ENCODE measurements at places on chromosomes 16 and 17.

DNA sequence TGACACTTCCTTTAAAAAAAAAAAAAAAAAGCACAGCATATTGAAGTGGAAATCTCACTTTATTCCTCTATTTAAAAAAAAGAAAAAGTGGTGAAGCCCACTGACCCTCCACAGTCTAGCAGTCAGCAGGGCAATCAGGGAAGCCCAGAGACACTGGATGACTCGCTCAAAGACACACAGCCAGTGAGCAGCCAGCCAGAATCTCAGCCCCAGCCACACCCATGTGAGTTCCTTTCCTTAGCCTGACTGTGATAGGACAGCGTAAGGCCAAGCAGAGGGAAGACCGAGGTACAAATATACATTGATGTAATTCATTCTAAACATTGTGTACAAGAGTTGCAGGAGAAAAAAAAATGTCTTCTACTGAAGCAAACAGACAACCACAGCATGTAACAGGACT is 22.5 kb downstream of the XPO6 start:
- DNase-seq = no peak

DNA sequence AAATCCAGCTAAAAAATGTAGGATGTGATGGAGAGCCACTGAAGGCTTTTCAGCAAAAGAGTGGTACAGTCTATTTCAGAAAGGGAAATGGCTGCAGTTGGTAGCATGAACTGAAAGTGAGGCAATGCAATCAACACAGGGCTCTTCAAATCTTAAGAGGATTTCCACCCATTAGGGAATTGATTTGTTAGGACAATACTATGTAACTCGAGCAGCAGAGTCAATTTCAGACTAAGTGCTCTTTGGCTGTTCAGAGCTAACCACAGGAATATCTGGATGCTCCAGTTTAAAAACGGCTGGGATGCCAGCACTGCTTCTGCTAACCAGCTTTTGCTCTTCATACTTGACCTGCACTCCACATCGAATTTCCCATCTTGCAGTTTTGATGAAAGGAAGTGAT is 24.6 kb downstream of the CACNG1 start:
- DNase-seq = no peak

GRCh38 chr16:88773812-88774291 is 11.2 kb downstream of the PIEZO1 start:
- no peak for DNase-seq

DNA sequence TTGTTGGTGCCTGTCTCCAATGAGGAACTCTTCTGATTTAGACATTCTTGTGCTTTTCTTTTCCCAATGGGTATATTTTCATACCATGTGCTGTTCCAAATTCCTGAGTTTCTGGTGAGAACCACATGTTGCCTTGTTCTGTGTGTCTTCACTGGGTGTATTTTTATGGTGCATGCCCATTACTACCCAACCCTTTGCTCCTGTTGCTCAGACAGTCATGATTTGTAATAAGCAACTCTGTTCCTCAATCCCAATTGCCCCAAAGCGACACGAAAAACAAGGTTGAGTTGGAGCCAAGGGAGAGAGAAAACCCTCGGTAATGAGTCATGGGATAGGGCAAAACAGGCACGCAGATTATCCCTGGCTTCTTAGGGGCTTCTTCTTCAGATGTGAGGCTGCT is 101.8 kb downstream of the ABCA8 start:
- DNase-seq = no peak

DNA sequence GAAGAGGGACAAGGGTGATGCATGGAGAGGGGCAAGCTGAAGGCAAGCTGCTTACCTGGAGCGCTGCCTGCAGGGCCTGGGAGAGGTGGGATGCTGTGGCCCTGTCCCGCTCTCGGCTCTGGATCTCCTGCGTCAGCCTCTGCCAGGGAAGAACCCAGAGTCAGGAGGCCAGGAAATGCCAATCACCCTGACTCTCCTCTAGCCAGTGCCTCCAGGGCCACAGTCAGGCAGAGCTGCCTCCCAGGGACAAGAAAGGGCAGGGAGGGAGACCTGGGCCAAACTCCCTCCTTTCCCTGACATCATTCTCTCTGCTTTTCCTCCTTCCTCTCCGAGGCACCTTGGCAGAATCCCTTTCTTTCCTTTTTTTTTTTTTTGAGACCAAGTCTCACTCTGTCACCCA is 11.3 kb downstream of the CDK3 start:
- no peak for DNase-seq

- no peak for DNase-seq
Observed at GRCh38 chr16:87244636-87245197, 72.5 kb downstream of the C16orf95 start.

- DNase-seq = no peak
Observed at GRCh38 chr16:6558126-6558525, 774.5 kb upstream of the RBFOX1 start.

DNA sequence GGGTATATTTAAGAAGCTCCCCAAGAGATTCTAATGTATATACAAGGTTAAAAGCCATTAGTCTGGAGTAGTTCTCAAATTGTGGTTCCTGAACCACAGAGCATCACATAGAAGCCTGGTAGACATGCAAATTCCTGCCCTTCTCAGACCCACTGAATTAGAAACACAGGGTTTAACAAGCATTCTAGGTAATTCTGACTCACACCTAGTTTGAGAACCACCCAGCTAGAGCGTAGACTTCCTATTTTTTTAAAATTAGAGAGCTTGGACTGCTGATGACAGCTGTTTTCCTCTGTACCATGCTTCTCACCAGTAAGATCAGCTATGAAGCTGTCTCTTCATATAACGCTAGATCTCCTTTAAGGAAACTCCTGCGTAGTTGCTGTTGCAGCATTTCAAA is 50.6 kb downstream of the HS3ST3B1 start:
- DNase-seq = peak; percentile 29

- no peak for DNase-seq
Observed at GRCh38 chr16:88697831-88698615, 8.2 kb downstream of the RNF166 start.

- DNase-seq = no peak
Observed at GRCh38 chr16:12197812-12198211, 221.3 kb downstream of the SNX29 start.

DNA sequence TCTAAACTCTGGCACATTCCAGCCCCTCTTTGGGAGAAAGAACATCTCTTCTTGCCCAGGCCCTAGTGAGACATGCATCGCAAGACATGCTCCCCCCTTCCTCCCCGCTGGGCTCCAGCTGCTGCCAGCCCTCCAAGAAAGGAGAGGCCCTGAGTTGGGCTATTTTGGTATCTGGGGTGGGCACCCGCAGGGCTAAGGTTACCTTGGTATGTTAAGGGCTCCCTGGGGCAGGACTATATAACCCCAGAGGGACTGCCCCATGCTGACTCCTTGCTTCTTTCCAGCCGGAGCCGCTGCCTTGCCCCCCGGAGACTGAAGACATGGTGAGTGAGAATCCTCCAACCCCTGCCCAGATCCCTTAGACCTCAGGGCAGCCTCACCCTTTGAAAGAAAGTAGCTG is at the start of gene MYL11:
TSS of gene MYL11 (plus strand) at position 265 of the 400 bp plus-strand sequence. CDS start at position 321, 56 bp downstream.
- DNase-seq = no peak

DNA sequence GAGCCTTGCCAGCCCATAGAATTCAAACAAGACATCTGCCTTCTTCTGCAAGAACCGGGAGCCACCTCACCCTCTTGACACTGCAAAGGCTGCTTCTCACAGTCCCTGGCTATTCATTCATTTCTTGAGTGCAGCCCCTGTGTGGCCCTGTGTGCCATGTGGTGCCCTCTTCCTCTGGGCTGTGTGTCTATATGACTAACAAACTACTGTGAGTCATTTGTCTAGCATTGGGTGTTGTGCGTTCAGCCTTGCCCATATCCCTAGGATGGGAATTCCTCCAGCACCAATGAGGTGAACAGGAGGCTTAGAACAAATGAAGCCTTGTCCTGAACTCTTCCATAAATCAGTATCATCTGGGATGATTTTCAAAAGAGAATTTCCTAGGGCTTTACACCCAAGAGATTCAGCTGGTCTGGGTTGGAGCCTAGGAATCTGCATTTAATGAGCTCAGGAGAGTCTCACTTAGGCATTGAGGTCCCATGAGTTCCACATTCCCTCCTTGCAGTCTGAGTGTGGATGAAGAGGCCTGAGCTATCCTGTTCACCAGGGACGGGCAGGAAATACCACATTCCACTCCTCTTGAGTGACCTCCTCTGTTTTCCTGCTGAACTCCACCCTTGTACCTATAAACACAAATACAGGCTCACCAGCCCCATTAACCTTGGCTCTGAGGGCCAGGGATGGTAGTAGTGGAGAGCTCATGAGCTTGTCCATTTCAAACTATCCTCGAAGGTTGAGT is 308.7 kb upstream of the N4BP1 start:
- no peak for DNase-seq

DNA sequence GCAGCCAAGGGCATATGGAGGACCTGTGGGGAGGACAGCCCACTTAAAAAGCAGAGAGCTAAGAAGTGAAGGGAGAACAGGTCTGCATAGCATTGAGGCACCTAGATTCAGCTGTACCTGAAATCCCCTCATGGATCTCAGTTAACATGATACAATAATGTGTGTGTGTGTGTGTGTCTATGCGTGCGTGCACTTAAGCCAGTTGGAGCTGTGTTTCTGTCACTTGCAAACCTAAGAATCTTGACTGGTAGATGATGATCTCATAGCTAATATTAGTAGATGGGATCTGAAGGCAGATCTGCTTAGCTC is 1.7 kb upstream of the ITPRIPL2 start:
- DNase-seq = no peak

GRCh38 chr16:80536238-80536637 is 4.6 kb upstream of the DYNLRB2 start:
- no peak for DNase-seq

- DNase-seq = no peak
Observed at GRCh38 chr16:27408602-27409031, 6.6 kb downstream of the IL21R start.

- DNase-seq = no peak
Observed at GRCh38 chr17:4604111-4604644, 19.8 kb downstream of the SMTNL2 start.

GRCh38 chr17:68291836-68292688 is 767 bp downstream of the ARSG start:
- no peak for DNase-seq

- no peak for DNase-seq
Observed at GRCh38 chr17:31654936-31655335, 204.1 kb downstream of the COPRS start.

GRCh38 chr16:10935226-10935915 is 6.9 kb downstream of the DEXI start:
- DNase-seq = no peak

- DNase-seq = no peak
Observed at GRCh38 chr16:30434852-30435251, 5.0 kb upstream of the DCTPP1 start.

DNA sequence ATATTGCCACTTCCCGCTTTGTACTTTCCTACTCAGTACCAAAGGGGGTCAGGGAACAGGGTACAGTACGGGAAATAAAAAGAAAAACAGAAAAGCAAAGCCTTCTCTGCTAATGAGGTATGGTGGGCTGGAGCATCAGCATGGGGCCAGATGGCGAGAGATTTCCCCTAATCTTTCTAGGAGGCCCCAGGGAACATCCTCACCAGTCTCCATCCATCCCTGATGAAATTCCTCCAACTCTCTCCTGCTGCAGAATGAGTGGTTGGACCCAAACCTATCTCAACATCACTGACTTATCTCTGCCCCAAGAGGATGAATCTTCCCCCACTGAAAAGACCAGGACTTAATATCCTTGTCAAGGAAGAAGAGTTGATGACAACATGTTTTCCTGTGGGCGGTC is 185.6 kb downstream of the C16orf78 start:
- DNase-seq = no peak

GRCh38 chr17:44071198-44071520 is 624 bp downstream of the G6PC3 start:
- no peak for DNase-seq

- no peak for DNase-seq
Observed at GRCh38 chr16:57538235-57538721, 1.9 kb upstream of the CCDC102A start.

GRCh38 chr17:51901242-51901641 is 257.3 kb downstream of the CA10 start:
- no peak for DNase-seq

GRCh38 chr16:56320056-56320455 is 105.3 kb downstream of the AMFR start:
- DNase-seq = no peak

GRCh38 chr17:81432941-81433340 is 37.7 kb downstream of the BAHCC1 start:
- DNase-seq = no peak

GRCh38 chr17:59004338-59005111 is 102.2 kb downstream of the TRIM37 start:
- no peak for DNase-seq

- no peak for DNase-seq
Observed at GRCh38 chr17:81685108-81685507, 1.3 kb downstream of the HGS start.

GRCh38 chr17:77558846-77559626 is 399.5 kb upstream of the TNRC6C start:
- DNase-seq = no peak

DNA sequence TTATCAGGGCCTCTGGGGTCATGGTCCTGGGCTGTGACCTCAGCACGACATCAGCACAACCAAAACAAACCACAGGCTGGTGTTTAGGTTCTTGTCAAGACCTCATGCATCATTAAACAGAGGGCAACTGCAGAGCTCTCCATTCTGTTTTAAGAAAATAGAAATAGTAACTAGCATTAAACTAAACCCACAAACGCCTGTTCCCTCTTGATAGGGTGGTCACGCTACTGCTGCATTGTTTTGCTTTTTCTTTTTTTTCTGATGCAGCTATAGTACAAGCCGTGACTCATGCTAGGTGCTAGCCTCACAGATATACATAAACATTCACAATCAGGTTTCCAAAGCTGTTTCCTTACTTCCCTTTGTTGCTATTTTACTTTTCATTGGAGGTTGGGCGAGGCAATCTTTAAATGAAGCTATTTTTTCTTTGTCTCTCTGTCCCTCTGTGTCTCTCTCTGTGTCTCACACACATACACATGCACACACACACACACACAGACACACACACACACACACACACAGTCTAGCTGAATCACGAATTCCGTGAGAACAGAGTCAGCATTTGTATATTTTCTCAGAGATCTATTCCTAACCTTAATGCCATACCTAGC is 310.3 kb downstream of the CDH13 start:
- DNase-seq = no peak

DNA sequence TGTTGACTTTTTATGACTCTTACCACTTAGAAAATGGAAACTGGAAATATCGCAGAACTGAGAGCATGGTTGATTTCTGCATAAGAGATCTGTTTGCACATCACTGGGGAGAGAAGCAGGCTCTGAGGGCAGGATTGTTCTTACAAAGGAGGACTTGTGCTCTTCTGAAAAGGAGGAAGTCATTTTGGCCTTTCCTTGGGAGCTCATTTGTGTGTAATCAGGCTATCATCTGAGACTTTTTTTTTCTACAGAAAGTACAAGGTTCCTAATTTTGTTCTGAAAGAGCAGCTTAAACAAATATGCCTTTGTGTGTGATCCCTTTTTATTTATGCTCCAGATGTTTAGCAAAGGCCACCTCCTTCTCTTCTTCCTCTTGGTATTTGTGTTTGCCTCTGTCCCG is 145.7 kb upstream of the CACNG5 start:
- DNase-seq = no peak

DNA sequence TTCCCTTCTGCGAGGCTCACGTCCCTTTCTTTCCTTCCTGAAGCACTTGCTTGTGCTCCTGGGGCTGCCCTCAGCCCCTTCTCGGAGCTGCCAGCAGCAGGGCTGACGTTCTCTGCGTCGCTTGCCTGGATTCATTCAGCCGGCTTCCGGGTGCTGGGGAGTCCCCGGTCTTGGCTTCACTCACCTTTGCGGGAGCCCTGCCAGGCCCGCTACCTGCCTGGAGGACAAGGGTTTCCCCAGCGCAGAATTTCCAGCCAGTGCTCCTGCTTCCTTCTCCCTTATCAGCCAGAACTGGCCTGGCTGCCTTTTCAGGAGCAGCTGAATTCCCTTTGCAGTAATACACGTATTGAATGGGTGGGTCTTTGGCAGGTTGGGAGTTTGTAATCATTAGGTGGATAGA is 22.1 kb upstream of the IL17C start:
- no peak for DNase-seq
